ENCODE measurements at places on chromosomes 2 and 18.

- DNase-seq, result no peak
Observed at GRCh38 chr2:86671337-86671981, 47.8 kb upstream of the RNF103 start.

GRCh38 chr18:9188359-9189231, 52.0 kb downstream of the ANKRD12 start:
- DNase-seq, result no peak

GRCh38 chr18:54147439-54147838, 77.0 kb downstream of the MBD2 start:
- DNase-seq, result no peak

DNA sequence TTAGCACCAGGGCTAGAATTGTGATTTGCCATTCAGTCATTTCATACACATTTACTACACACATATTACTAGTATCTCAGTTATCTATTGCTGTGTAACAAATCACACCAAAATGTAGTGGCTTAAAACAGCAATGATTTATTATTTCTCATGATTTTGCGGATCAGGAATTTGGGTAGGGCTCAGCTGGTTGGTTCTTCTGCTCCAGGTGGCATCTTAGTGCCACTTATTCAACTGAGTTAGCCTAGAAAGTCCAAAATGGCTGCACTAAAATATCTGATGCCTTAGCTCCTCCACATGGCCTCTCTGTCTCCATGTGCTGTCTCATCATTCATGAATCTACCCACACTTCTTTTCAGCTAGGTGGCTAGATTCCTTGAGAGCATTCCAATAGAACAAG, 107.1 kb downstream of the ZFP36L2 start:
- no peak for DNase-seq

GRCh38 chr2:1210352-1210751, 202.9 kb upstream of the TPO start:
- DNase-seq, result no peak

- DNase-seq, result no peak
Observed at GRCh38 chr2:232076736-232077135, 115.2 kb downstream of the DIS3L2 start.

DNA sequence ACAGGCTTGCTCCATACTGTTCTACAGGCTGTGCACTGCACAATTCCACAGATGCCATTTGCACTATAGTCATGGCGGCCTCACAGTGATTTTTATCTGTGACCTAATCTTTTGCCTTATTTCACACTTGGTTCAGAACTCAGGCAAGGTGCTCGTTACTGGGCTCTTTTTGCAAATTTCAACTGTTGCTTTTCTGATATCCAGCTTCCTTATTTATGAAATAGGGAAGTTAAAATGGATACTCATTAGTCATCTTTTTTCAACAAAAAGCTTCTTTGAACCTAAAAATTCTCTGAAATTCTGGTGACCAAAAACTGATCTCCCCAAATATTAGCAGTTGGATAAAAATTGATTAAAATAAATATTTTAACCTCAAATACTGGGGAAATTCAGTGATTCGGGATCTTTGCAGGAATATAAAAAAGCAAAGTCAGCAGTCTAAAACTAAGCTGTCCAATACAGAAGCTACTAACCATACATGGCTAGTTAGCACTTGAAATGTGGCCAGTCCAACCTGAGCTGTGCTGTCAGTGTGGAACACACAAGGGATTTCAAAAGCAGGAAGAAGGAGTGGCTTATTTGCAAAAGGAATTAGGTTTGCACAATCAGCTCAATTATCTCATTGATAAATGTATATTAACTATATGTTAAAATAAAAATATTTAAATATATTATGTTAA, 134.4 kb downstream of the COL4A4 start:
- DNase-seq, result no peak

DNA sequence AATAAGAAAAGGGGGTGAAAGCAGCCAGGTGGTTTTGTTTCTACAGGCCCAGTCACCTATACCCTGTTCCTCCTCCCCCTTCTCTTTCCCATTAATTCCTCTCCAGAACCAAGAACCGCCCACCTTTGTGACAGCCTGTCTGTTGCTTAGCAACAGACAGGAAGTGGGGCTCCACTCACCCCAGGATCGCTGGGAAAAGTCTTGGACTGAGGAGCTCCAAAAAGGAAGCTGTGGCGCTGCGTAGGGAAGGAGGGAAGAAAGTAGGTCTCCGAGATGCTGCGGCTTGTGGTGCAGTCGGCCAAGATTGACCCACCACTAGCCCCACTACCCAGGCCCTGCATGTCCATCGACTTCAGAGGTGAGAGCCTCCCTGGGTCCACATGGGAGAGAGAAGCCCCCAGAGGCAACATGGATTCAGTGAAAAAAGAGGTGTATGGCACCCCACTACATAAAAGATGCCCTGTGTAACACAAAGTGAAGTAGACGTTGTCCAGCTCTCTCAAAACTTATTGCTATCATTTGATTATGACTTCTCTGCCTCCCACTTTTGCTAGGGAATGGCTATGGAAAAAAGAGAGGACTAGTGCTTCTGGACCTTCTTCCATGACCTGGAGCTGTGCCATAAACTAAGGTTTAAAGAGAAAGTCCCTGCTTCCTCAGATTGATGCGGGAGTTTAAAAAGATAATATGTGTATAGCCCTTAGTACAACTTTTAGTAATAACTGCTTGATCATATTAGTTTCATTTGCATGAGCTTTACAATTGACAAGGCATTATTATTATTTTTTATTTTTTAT, at the start of gene FER1L5:
Gene FER1L5 (plus strand): TSS at position 201 of the 797 bp plus-strand sequence. CDS start 73 bp downstream, at position 274.
- no peak for DNase-seq

- DNase-seq, result no peak
Observed at GRCh38 chr2:100821255-100821910, 1.4 kb downstream of the NPAS2 start.

DNA sequence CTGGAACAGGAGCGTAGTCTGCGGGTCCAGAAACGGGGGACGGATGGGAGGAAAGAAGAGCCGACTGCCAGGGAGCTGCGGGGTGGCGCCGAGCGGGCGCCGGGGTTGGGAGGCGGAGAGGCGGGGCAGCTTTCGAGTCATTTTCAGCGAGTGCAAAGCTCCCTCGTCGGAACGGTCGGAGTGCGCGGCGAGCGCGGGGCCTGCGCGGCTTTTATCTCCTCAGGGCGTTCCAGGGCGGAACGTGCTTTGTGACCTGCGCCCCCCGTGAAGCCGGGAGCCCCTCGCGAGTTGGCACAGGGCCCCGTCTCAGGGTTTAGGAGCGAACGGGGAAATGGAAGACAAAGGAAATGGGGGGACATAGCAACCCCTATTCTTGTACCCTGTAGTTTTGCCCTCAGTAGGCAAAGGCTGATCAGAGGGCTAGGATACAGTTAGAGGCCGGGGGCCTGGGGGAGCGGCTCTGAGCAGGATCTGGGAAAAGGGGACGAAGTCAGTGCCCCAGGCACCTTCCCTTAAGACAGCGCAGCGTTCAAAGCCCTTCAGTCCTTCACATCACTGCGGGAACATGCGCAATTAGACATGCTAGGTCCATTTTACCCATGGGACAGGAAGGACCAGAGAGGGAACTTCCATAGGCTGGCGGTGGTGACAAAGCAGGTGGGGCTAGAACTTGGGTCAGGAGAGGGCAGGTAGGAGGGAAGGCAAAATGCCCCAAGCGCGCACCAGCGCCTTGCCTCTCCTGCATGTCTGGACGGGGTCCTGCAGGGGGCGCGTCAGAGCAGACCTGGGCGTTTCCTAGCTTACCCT, 60.1 kb upstream of the IL1RL1 start:
- no peak for DNase-seq

DNA sequence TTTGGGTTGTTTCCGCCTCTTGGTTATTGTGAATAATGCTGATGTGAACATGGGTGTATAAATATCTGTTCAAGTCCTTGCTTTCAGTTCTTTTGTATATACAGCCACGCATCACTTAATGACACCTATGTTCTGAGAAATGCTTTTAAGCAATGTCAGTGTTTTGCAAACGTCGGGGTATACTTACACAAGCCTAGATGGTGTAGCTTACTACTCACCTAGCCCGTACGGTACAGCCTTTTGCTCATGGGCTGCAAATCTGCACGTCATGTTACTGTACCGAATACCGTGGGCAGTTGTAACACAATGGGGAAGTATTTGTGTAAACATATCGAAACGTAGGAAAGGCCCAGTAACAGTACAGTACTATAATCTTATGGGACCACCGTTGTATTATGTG, 12.4 kb downstream of the RALB start:
- DNase-seq, result no peak

DNA sequence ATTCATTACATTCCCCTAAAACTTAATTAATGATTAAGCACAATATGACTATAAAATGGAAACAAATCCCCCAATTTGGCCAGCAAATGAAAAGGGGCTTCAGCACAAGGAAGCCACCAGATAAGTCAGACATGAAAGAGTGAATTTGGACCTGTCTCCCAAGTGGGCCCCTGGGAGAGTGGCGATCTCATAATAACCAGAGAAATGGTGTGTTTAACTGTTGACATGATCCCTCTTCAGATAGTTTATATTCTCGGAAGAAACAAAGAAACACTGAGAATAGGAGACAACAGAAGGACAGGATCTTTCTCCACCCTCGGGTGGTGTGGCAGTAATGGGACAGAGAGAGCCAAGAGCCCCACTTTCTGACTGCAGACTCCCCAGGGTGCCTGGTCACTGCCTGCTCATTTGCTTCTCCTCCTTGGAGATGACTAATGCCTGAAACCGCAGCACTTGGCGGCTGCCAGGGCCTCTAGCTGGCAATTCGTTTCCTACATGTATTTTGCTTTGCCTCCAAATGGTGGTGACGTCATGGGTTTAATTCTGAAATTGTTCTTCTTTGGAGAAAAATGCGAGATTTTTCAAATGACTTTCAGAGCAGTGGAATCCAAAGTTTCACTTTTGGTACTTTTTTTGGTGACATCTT, 46.4 kb upstream of the SPP2 start:
- peak; percentile 1 for DNase-seq

DNA sequence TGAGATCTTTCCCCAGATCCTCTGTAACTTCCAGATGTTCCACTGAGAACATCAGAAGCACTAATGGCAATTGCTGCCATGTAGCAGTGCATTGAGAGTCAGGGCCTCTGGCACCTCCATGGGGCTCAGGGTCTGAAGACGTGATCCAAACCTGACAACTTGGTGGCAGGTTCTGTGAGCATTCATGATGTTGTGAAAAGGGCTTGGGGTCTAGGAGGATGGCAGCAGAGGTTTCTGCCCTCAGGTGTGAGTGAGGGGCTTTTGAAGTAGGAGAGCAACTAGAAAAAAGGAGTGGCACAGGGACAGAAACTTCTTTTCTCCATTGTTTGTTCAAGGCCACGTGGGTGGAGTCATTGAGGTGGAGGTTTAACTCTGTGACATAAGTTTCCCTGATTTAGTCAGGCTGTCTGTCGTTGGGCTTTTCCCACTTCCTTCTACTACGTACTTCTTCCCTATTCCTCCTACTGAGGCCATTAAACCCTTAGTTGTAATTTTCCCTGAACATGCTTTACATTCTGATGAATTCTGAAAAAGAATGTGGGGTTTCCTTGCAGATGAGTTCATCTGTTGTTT, 13.1 kb downstream of the CFLAR start:
- DNase-seq, result no peak

GRCh38 chr2:240956935-240957655, 41.3 kb upstream of the SNED1 start:
- no peak for DNase-seq

DNA sequence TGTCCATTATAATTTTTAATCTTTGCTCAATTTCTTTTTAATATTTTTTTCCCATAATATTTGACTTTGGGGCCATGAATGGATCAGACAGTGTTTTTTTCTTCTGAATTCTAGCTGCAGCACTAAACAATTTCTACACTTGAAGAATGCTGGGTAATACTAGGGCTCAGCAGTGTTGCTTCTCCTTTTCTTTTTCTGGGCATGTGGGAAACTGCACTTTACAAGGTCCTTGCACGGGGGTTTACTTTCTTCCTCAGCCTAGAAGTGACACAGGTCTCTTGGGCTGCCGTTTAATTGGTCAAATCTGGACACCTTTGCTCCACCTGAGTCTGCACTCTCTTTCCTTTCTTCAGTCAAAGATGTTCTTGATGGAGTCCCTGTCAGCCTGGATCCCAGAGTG, 135.4 kb upstream of the APCDD1 start:
- no peak for DNase-seq

DNA sequence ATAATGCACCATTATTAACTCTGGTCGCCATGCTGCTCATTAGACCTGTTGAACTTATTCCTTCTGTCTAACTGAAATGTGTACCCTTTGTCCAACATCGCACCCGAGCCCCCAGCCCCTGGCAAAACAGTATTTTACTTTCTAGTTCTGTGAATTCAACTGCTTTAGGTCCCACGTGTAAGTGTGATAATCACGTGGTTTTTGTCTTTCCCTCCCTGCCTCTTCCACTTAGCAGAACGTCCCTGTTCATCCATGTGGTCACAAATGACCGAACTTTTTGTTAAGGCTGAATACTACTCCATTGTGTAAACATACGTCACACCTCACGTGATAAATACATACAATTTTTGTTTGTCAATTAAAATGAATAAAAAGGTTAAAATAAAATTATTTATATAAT, 826.9 kb downstream of the DCDC2C start:
- no peak for DNase-seq

- DNase-seq, result no peak
Observed at GRCh38 chr18:28541276-28541930, 364.5 kb upstream of the CDH2 start.

- no peak for DNase-seq
Observed at GRCh38 chr2:38203446-38203810, 127.5 kb upstream of the CYP1B1 start.

DNA sequence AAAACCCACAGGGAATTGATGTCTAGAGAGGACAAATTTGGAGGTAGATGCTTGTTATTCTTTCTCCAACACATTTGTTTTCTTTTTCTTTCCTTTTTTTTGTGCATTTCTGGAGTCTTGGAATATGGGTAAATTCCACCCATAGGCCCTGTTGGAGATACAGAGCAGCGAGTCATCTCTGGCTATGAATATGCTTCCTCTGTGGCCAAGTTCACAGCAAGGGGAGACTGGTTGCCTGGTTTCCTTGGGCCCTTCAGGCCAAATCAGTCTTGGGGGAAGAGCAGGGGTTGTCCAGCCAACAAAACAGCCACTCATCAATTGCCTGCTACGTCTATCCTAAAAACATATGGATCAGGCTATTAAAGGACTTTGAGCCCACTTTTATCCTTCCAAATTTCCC, 27.5 kb downstream of the SP100 start:
- DNase-seq, result no peak

DNA sequence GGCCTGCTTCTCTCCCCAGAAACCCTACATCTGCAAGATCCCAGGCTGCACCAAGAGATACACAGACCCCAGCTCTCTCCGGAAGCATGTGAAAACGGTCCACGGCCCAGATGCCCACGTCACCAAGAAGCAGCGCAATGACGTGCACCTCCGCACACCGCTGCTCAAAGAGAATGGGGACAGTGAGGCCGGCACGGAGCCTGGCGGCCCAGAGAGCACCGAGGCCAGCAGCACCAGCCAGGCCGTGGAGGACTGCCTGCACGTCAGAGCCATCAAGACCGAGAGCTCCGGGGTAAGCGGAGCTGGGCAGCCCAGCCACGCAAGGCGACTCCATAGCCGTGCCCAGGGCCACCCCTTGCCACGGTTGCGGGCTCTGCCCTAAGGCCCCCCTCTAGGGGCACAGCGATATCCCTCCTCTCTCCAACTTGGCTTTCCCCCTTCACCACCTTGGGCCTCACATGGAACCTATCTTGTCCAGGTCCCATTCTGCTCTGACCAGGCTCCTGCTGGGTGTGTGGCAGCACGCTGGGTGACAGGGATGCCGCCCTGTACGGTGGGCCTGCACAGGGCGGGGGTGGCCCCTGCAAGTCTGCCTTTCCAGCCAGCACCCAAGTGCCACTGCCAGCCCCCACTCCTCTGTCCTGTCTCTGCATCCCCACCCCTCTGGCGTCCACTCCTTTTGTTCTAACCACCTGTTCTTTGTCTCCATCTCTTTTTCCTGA, 248.9 kb downstream of the GLI2 start:
- no peak for DNase-seq

Data from NCI-H1092 treated with DMSO at 0.1 percent for 48 hours (cell line).